ENCODE measurements at places on chromosomes 4 and X. TPM values are rescaled to one million over a fixed set of nuclear protein-coding genes. Genes with fewer than 3 reads are reported as not detected.

GRCh38 chr4:94507708-94508107 is 56.0 kb downstream of the PDLIM5 start:
- DNase-seq = peak; percentile 68

DNA sequence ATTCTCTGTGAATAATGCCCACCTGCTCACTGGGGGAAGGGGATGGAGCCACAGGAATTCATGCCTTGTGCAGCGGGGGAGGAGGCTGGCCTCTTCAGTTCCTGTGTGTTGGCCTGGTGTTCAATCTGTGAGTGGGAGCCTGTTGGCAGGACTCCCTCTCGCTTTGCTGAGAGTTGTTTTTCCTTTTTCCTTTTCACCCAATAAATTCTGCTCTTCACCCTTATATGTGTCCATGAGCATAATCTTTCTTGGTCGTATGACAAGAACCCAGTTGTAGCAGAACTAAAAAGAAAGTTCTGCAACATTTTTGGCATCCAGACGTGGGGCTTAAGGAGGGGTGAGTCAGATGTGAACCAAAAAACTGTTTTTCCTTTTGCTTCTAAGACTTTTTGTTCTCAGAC is 235.2 kb upstream of the HDX start:
- DNase-seq = no peak

GRCh38 chr4:135718019-135718418 is 1516.4 kb upstream of the PABPC4L start:
- no peak for DNase-seq

Gene BCORL1
- 1.4 TPM for total RNA-seq

Gene ATP8A1
- total RNA-seq = 2.1 TPM

Data from osteoblast (primary cell).